ENCODE measurements at places on chromosomes 13 and 19. TPM values are rescaled to one million over a fixed set of nuclear protein-coding genes. Genes with fewer than 3 reads are reported as not detected.

The LAIR1 gene
- total RNA-seq, result not detected

The MRPS31 gene
- 14.0 TPM for total RNA-seq

The FPR1 gene
- 0.08 TPM for total RNA-seq

The TSSK6 gene
- total RNA-seq, result 1.5 TPM

The CEACAM4 gene
- total RNA-seq, result not detected

The FAAP24 gene
- total RNA-seq, result 14.2 TPM

The ZNF541 gene
- not detected for total RNA-seq

The MIA gene
- total RNA-seq, result not detected

The LGALS14 gene
- not detected for total RNA-seq

The NLRP5 gene
- 0.03 TPM for total RNA-seq

The PABPC3 gene
- total RNA-seq, result 0.13 TPM

The CPB2 gene
- not detected for total RNA-seq

The ACP7 gene
- total RNA-seq, result 0.06 TPM

The SPRYD7 gene
- total RNA-seq, result 10.1 TPM

The ZNF835 gene
- not detected for total RNA-seq

The ALOX5AP gene
- total RNA-seq, result 9.7 TPM

The IZUMO4 gene
- 0.56 TPM for total RNA-seq

The ZNF837 gene
- 1.7 TPM for total RNA-seq

The ZFR2 gene
- total RNA-seq, result not detected

The LPAR2 gene
- 4.7 TPM for total RNA-seq

The HIPK4 gene
- 0.22 TPM for total RNA-seq

The DYRK1B gene
- total RNA-seq, result 18.9 TPM

The UNC13A gene
- total RNA-seq, result 1.5 TPM

Measured in A549 treated with Hydrocortisone at 1 μM for 4 hours (cell line).